ENCODE measurements at places on chromosomes 2 and 18. TPM values are rescaled to one million over a fixed set of nuclear protein-coding genes. Genes with fewer than 3 reads are reported as not detected.

DNA sequence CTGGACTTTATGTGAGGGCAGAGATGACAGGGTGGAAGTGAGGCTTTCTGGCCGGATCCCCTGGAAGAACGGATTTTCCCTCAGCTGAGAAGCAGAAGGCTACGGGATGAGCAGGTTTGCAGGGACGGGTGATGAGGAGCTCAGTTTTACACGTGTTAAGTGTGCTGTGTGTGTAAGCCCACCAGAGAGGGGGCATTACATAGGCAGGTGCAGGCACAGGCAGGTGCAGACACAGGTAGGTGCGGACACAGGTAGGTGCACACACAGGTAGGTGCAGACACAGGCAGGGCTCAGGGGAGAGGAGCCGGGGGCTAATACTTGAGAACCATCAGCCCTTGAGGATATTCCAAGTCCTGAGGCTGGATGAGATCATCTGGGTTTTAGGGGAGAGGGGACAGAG is 107.7 kb downstream of the COPS8 start:
- DNase-seq: no peak

The SCN9A gene
- 0.57 TPM for total RNA-seq

The HRH4 gene
- total RNA-seq: 0.39 TPM

The EN1 gene
- total RNA-seq: not detected

The MC2R gene
- total RNA-seq: not detected

The VWC2L gene
- total RNA-seq: not detected

GRCh38 chr2:227818675-227819397 is 5.2 kb downstream of the CCL20 start:
- peak; percentile 4 for DNase-seq

DNA sequence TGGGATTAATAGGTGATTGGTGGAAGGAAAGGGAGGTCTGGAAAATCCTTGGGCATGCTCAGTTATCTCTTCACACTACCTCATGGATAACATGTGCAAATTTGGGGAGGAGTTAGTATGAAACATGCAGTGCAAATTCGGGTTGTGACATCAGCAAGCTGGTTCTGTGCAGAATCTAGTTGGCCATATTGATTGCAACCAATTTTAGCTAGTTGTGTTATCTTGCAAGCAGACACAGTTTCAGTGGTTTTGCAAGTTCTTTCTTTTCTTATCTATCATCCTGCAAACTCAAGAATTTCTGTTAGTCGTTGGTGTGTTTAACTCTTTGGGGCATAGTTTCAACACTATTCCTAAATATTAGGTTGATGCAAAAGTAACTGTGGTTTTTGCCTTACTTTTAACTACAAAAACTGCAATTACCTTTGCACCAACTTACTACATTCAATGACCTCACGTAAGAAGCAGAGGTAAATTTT is 135.4 kb downstream of the PTH2R start:
- DNase-seq: no peak

DNA sequence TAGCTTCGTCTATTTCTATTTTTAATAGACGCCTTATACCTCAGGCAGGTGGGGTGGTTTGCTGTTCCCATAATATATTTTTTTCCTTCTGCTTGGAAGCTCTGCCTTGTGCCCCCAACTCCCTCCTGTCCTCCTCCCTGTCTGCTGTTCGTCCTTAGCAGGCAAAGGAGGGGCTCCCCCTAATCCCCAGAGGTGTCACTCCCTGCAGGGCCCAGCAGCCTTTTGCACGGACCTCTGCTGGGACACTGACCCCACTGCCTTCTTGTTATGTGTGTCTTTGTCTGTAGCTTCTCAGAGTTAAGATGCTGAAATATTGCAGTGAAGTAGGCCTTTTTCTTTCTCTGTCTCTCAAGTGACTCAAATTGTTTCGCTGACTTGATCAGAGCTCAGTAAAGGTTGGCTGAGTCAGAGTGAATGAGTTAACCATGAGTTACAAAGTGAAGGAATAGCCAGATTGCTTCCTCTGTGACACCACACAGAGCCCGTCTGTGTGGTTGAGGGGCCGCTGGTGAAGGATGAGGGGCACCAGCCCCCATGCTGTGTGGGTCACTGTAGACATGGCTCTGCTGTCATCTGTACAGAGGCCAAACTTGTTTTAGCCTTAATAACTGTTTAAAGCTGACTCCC is 47.7 kb downstream of the PRKCE start:
- DNase-seq: no peak

The ACVR1 gene
- total RNA-seq: 64.2 TPM

DNA sequence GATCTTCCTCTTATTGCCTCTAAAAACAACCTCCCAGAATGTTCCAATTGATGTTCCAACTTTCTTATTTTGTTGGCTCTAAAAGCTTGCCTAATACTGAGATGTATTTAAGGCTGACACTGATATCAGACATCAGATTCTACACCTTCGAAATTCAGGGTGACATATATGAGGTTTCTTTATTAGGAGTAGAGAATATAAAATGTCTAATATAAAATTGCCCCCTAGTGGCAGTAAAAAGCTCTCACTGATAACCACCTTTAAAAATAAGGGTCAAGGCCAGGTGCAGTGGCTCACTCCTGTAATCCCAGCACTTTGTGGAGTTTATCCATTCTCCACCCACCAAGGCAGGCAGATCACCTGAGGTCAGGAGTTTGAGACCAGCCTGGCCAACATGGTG is 789.7 kb upstream of the SLC39A10 start:
- no peak for DNase-seq

DNA sequence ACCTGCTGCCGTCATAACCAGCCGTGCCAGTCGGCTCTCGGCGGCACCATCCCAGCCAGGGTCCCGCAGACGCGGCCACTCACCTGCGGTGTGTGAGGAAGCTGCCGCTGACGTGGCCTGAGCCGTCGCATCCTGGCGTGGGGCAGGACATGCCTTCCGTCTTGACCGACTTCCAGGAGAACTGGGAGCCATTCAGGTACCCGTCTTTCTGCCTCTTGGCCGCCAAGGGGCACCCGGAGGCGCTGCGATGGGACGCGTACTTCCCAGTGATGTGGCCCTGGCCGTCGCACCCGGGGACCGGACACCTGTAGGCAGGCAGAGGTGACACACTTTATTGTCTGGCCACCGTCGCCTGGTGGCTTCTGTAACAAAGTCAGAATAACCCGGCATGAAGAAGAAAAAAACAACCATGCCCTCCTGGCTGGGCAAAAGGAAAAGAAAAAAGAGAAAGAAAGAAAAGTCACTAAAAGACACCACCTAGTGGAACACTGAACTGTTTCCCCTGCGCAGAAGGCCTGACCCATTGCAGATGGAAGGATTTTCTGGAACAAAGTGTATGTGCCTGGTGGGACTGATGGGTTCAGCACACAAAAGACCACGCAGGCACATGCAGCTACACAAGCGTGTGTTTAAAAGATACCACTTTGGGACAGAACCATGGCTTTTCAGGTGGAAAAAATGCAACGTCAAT is 94.9 kb upstream of the PXDN start:
- DNase-seq: no peak

DNA sequence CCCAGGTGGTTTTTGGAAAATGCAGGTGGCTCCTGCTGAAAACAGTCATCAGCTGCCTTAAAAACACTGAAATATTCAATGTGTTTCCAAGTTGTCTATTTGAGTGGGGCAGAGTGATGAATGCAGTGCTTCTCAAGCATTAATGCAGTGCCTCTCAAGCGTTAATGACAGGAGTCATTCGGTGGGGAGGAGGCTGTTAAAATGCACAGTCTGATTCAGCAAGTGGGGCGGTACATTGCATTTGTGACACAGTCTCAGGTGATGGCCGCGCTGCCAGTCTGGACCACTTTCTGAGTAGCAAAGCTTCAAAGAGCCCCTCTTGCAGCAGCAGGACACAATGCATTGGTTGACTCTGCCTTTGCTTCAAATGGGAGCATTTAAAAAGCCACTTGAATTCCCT is 231.4 kb upstream of the RGPD4 start:
- no peak for DNase-seq

DNA sequence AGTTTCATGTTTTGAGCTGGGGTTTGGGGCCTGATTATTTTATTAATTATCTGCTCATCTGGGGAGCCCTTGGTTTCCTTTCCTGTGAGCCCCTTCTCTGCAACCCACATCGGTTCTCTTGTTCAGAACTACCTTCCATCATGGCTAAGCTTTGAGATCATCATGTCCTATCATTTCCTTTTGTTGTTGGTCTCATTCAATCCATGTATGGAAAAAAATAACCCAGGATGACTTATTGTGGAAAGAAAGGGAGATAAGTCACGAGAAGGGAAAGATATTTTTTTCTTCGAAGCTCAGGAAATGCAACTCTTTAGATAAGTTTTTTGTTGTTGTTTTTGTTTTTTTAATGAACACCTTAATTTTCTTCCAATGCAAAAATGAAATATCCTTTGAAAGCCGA is 43.7 kb downstream of the EHD3 start:
- no peak for DNase-seq

The C2orf78 gene
- not detected for total RNA-seq

The ACMSD gene
- not detected for total RNA-seq

The GKN2 gene
- total RNA-seq: not detected

DNA sequence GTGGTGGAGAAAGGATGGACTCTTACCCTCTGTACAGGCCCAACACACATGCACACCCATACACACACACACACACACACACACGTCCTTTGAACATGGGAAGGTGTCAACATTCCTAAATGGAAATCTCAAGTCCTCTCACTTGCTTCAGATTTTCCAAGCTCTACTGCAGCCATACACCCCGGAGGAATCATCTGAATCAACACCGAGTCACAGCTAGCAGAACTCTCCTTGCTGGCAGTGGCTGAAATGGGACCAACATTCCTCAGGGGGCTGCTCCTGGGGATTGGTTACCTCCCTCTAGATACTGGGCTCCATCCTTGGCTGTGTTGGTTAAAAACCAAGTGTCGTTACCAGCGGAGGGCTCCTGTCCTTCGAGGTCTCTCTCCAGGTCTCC is 112.7 kb downstream of the BCL11A start:
- no peak for DNase-seq

The ABCG5 gene
- not detected for total RNA-seq
